ENCODE measurements at places on chromosomes 1 and 21.

DNA sequence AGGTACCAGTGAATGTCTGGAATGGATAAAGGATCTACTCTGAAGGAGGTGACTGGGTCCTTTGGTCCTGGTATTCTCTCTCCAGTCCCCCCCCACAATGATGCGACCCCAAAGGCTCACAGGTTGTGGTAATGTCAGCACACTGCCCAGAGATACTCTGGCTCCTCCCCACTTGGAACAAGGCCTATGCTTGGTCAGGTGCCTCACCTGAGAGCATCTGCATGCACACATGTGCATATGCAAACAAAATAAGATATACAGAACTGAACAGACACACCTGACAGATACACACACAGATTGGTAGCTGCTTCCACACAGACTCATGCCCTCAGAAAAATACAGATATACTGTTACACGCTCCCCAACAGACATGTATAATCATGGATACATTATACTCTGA is 33.5 kb downstream of the DMAP1 start:
- DNase-seq = no peak

DNA sequence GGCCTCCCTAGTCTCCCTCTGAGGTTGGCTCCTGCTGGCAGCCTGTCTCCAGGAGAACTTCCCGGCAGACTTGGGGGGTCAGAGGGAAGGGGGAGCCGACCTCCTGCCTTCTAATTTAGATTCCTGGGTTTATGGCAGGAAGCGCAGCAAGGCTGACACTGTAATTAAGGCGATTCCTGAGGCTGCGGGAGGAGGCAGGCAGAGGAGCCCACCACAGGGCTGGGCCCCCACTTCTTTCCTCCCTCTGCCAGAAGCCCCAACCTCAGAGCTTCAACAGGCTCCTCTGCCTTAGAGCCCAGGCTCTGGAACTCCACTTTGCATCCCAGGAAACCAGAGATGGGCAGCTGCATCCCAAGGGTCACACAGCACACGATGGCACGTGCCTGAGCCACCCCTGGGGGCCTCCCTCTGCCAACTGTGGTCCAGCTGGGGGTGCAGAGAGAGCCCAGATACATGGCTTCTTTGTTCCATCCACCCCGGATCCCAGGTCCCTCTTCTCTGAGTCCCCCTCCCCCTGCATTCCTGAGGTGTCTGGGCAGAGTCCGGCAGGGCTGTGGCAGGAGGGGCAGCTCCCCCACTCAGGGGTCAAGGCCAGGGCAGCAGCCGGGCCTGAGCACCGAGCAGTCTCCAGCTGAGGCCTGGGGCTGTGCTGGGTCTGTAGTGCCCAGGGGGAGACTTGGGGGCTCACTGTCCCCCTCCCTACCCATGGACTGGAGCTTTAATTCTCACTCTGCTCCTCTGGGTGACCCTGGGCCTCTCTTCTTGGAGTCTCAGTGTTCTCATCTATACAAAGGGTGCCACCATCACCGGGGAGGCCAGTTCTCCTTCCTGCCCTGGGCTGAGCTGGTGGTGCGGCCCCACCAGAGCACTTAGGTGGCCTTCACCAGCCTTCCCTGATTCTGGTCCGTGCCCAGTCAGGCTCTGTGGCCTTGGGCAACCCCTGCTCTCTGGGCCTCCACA is 39.4 kb upstream of the FAM131C start:
- DNase-seq = no peak

- DNase-seq = peak; percentile 81
Measured at GRCh38 chr1:46527474-46528296, 23.8 kb downstream of the KNCN start.

GRCh38 chr1:17215545-17215890 is 10.6 kb downstream of the PADI1 start:
- DNase-seq = no peak

GRCh38 chr21:42684109-42684916 is 30.9 kb downstream of the PDE9A start:
- peak; percentile 57 for DNase-seq

DNA sequence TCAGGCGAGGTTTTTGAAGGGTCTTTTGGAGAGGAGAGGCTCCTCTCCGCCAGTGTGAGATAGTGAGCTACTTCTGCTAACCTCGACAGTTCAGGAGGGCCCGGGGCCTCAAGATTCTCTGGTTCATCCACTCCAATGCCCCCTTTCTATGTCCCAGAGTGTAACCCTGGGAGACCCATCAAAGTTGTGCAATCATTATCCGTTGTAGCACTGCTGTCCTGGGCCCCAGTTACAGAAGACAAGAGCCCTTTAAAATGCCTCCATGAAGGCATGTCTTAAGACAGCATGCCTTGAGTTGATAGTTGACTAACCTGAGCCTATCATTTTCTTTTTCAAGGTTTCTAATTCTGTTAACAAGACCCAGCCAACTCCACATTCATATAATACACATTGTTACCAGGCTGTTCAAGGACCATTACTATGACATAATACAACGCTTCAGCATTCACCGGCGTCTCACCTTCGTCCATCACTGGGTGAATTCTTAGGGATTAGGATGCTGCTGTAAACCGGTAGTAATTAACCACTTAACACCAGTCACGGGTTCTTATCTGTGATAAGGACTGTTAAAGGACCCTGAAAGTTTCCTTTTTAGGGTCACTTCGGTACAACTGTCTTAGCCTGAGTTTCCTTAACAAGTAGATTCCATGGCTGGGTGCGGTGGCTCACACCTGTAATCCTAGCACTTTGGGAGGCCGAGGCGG is 37.4 kb upstream of the CDC42BPA start:
- no peak for DNase-seq

- no peak for DNase-seq
Measured at GRCh38 chr1:148328884-148329283, 154.2 kb downstream of the PPIAL4G start.

- no peak for DNase-seq
Measured at GRCh38 chr1:9438431-9439073, 100.7 kb upstream of the SLC25A33 start.

GRCh38 chr1:120178799-120179756 is 2.8 kb upstream of the SEC22B start:
- peak; percentile 3 for DNase-seq

GRCh38 chr21:36377391-36377842 is 7.8 kb upstream of the CHAF1B start:
- no peak for DNase-seq

- no peak for DNase-seq
Measured at GRCh38 chr1:224381880-224382548, 25.3 kb downstream of the CNIH4 start.

- no peak for DNase-seq
Measured at GRCh38 chr1:48889082-48889481, 112.4 kb upstream of the BEND5 start.

DNA sequence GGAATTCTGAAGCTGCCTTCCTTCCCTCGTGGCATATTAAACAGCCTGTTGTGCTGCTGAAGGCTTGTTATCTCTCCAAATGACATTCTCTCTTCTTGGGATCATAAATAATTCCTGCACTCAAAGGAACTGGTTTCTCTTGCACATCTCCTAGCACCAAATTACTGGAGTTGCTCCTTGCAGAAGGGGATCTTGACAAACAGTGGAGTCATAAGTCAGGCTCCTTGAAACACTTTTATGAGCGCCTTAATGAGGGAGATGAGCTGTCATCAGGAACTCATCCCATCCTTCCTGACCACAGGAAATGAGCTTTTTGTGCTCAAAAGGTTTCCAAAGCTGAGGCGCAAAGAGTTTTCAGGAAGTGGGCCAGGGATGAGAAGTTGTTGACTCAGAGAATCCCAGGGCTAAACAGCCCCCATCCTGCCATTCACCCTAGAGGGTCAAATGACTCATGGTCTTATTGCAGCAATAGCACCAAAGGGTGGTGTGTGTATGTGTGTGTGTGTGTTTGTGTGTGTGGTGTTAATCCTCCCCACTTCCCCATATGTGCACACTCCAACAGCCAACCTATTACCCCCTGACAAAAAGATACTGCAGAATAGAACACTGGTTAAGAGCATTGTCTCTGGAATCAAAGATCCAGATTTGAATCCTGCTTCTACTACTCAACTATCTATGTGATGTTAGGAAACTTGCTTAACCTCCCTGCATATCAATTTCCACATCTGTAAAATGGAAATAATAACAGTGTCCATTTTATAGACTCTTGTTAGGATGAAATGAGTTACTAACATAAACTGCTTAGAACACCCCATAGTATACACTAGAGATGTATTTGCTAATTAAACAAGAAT is 2.8 kb upstream of the PHC2 start:
- DNase-seq = peak; percentile 16

DNA sequence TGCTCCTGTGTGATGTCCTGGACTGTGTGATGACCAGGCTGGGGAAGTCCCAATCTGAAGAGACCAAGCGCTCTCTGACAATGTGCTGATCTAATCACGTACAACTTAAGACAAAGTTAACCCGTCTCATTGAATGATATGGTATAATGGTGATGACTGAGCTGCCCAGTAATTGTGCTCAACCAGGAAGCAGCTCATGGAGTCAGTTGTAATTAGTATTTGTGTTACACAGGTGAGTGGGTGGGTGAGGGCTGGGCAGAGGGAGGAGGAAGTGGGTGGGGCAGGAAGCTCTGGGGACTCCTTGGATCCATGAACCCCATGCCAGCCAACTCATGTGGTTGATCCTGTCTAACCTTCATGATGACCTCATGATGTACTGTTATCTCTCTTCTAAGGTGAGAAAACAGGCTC is 8.7 kb upstream of the ECE1 start:
- no peak for DNase-seq

- peak; percentile 74 for DNase-seq
Measured at GRCh38 chr1:66253330-66253921, 280.5 kb upstream of the SGIP1 start.

DNA sequence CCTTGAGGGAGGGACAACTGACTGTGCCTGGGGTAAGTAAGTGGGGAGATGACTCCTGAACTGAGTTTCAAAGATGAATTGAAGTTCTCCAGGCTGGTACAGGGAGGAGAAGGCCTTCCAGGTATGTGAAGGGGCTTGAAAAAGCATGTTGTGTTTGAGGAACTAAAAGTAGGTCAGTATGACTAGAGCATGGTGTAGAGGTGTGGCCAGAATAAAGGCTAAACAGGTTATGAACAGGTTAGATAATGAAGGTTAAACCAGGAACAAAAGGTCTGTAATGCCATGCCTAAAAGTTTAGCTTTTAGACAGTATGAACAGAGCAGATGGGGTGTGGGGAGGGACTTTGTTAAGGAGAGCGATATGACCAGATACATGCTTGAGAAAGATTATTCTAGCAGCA is 7.3 kb upstream of the CLSPN start:
- DNase-seq = no peak

DNA sequence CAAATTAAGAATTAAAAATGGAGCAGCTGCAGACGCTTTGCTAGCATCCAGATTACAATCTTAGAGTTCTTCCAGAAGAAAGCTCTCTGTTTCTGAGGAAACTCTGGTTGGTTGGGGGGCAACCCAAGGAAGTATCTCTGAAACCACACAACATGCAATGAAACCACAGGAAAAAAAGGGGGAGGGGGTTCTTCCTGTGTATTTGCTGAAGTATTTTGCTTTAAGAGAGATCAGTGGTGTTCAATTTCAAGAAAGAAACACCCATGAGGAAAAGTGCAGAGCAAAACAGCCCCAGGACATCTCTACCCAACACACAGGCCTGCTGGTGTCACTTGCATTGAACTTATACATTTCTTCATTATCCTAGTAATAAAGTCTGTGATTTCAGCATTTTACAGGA is 19.7 kb upstream of the TIAM1 start:
- no peak for DNase-seq

DNA sequence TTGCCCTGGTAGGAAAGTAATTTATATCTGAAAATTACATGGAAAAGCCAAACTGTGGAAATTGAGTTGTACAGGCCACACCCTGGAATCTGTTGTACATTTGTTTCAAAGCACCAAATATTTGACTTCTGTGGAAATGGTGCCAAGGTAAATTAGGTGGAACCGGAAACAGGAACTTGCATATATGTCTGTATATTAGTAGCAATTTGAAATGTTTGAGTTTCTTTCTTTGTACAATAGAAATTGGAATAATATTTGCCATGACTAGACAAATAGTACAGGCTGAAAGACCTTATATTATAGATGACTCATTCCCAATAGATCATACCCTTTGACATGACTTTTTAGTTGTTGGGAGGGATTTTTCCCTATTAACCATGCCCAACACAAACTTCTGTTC is 10.5 kb upstream of the TAF1A start:
- DNase-seq = no peak

GRCh38 chr1:24998563-24999245 is 68.6 kb upstream of the RUNX3 start:
- DNase-seq = no peak

GRCh38 chr1:165468726-165469249 is 23.9 kb upstream of the RXRG start:
- DNase-seq = no peak

- no peak for DNase-seq
Measured at GRCh38 chr1:33030575-33030974, 6.1 kb downstream of the AK2 start.

- DNase-seq = peak; percentile 66
Measured at GRCh38 chr1:193417945-193418744, 231.7 kb upstream of the B3GALT2 start.

DNA sequence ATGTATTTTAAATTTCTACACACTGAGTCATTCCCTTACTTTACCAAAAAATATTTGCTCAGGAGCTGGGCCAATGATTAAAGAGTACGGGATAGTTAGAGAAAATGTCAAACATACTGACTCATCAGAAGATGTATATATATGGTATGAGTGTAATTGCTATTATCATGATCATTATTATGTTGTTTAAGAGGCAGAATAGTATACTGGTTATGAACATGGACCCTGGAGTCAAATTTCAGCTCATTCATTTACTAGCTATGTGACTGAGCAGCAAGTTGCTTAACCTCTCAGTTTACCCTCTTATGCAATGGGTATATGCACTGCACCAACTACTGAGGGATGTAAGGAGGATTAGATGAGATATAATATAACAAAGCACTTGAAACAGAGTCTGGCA is 41.2 kb upstream of the USH2A start:
- DNase-seq = no peak

DNA sequence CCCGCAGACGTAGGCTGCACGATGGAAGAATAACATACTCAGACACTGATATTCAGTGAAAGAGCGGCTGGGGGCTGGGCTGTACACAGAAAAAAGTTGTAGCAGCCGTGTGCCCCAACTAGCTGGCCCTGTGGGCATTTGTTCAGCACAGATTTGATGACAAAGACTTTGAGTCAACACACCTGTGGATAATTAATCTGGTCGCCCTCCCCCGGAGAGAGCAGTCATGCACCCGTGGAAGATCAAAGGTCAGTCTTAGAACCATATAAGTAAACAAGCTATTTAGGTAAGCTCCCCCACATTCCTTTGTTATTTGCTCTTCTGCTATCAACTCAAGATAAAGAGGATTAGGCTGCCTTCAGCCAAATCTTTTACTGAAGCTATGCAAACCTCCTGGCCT is 148.4 kb upstream of the HMCN1 start:
- DNase-seq = no peak

DNA sequence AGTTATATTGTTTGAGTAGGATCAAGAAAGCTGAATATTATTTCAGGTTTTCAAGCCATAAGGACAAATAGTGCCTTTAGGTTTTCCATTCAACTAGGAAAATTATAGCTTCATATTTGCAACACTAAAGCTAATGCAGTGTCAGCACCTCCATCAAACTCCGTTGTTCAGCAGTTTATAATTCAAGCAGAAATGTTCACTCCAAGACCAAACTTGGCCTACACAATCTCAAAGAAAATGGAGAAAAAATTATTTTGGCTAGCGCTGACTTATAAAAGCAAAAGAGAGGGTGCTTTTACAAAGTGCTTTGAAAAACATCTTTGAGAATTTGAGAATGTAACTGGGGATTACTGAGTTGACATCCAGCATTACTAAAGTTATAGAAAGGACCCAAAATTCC is 1.4 kb downstream of the SPAG17 start:
- DNase-seq = no peak
